ENCODE measurements at places on chromosomes 12 and 14.

GRCh38 chr12:43848786-43849185 is 12.9 kb downstream of the TMEM117 start:
- DNase-seq, result no peak

GRCh38 chr12:20370014-20370386 is 1.7 kb downstream of the PDE3A start:
- no peak for DNase-seq

DNA sequence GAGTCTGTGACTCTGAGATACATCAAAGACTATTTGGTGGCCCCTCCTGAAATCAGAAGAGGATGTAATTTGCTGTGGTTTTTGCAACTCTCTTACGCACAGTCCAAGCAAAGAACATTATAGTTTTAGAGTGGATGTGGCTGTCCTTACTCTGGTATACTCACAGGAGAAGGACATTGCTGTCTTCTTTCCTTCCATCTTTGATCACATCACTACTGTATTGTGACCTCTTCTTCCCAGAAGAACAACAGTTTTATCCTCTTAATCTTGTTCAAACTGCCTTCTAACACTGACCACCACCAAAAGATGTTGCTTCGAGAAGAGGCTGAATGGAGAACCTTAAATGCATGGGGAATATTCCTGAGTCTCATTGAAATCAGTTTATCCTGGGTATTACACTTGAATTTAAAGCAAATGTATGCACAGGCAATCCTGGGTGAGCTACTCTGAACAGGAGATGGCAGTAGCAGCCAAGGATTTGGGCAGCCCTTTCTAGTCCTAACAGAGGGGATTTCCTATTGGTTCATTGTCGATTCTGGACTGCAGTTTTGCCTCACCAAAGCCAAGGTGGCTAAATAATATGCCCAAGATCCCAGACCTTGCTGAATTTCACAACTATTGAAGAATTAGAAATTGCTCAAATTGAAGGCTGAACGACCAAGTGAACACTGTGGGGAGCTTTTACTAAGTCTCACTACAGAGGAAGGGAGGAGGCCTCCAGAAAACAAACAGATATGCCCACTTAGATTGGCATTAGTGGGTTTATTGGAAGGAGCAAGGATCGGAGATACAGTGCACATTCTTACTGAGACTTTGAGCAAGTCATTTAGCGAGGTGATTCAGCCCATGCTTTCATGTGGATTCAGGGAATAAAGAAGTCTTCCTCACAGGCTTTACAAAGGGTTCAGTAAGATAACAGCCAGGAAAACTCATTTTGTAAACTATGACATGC is 282.8 kb downstream of the PAWR start:
- DNase-seq, result no peak

DNA sequence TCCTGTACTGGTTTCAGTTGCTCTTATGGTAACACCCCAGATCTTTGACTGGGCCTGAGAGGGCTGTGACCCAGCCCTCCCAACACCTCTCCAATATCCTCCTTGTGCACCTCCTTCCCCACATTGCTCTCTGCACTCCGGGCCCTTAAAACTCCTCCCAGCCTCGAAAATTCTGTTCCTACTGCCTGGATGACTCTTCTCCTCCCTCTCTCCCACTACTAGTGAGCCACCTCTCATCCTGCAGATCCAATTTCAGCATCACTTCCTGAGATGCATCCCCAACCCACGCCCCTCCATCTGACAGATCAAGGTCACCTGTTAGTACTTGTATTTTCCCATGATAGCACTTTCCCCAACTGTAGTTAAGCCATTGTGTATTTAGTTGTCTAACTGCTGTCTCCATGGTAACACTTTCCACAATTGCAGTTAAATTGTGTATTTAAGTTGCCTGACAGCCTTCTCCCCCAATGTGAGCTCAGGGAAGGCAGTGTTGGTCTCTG is 11.5 kb upstream of the NT5DC3 start:
- DNase-seq, result no peak

DNA sequence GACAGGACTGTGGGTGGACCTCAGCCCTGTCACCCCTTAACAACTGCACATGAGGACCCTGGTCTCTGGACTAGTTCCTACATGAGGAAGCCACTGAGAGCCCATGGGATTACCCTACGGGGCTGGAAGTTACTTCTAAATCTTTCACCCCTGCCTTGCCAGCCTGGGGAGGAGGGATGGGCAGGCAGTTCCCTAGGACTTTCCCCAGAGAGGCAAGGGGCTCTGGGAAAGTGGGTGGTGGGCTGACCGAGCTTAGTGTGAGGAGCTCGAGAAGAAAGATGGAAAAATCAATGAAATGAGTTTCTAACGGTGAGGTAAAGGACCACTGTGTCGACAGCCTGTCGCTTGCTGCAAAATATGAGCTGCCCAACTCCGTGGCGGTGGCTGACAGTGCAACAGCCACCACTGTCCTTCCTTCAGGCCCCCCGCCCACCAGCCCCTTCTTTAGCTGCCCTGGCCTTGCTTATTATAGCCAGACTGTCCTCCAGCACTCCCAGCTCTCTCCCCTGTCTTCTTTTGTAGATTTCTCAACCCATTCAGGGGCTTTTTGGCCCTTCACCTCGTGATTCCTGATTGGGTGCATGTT is 5.0 kb downstream of the ZFHX2 start:
- DNase-seq, result no peak

DNA sequence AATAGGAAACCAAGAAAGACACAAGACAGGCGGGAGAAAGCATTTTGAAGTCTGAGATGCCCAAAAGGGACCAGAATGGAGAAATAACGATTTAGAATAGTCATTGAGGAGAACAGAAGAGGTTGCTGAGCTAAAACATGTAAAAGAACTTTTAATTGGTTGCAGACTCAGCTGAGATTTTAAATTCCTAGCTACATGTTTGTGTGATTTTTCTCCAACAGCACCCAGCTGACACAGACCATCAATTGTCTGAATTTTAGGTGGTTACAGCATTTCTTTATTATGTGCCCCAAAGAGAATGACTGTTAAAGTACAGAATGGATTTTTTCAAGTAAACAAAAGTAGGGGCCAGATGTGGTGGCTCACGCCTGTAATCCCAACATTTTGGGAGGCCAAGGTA is 50.3 kb downstream of the BAZ1A start:
- DNase-seq, result no peak

GRCh38 chr12:71763677-71764379 is 9.2 kb downstream of the RAB21 start:
- no peak for DNase-seq

DNA sequence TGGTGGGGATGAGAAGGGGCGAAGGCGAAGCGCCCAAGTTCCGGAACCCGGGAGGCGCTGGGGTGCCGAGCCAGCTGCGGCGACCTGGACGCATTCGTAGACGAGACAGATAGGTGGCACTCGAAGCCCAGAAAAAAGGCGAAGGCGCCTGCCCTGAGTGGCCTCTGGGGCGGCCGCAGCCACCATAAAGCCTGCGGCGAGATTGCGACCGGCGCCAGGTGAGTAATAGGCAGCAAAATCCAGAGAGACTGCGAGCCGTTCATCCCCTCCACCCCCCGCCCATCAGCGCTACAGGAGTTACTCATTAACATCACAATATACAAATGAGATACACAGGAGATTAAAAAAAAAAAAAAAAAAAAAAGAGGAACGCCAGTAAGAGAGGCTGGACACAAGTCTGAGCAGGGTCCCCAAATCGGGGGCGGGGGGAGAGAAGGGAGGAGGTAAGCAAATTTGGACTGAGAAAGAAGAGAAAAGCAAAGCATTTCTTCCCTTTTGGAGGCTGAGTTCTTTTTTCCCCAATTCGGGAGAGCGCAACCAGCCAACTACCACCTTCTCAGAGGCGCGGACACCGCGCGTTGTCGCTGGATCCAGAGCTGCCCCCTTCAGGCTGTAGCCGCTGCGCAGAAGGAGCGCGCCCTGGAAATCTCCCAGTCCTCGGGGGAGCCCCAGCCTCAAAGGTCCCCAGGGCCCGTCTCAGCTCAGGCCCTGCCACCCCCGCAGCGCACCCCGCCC is 15.7 kb downstream of the TBX3 start:
- DNase-seq, result no peak

DNA sequence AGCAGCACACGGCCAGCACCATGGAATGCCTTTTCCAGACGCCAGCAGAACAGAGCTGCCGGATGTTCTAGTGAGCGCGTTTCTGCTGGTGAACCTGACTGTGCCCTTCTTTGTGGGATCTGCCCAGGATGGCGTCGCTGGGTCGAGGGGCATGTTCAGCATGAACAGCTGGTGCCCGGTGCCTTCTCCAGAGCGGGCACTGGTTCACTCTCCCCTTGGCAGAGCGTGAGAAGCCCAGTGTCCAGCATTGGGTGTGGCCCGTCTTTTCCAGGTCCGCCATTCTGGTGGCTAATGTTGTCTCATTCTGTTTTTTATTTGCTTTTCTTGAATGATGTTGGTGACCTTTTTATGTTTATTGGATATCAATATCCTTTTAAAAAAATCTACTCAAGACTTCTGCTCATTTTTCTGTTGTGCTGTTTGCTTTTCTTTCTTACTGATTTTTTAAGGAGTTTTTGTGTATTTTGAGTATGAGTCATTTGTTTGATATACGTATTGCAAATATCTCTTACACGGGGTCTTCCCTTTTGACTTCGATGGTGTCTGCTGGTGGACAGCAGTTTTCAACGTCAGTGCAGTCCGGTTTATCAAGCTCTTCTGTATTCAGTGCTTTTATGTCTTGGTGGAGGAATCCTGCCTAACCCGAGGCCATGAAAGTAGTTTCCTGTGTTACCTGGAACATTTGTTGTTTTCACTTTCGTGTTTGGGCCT is 74.3 kb downstream of the ADGRD1 start:
- no peak for DNase-seq

DNA sequence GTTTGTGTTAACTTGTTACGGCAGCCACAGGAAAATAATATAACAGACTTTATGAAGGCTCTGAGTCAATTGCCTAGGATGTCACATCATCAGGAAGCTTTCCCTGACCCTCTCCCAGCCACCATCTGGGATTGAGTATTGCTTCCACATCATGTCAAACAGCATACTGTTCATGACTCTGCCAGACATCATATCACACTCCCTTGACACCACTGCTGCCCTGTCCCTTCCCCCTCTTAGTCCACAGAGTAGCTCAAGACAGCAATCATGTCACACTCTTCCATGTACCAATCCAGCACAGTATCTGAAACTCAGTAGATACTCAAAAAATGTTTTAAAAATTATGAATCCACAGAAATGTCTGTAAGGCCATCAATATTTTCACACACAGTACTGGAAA is 168.0 kb downstream of the PIK3C2G start:
- DNase-seq, result no peak

DNA sequence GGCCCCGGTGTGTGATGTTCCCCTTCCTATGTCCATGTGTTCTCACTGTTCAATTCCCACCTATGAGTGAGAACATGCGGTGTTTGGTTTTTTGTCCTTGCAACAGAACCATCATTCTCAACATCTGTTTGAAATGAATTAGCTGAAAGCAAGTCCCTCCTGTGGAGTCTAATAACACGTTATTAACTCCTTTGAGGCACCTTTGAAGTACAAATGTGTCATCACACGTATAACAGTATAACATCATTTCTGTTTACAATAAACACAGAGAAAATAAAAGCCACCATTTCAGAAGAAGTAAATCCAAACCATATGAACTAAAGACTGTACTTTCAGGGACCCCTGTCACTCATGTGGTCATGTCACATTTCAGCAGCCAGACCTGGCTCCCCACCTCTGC is 198.5 kb downstream of the STXBP6 start:
- DNase-seq, result no peak

GRCh38 chr12:115341442-115341841 is 657.5 kb upstream of the TBX3 start:
- DNase-seq, result no peak

- no peak for DNase-seq
Measured at GRCh38 chr14:22854963-22855724, 16.4 kb upstream of the LRP10 start.

DNA sequence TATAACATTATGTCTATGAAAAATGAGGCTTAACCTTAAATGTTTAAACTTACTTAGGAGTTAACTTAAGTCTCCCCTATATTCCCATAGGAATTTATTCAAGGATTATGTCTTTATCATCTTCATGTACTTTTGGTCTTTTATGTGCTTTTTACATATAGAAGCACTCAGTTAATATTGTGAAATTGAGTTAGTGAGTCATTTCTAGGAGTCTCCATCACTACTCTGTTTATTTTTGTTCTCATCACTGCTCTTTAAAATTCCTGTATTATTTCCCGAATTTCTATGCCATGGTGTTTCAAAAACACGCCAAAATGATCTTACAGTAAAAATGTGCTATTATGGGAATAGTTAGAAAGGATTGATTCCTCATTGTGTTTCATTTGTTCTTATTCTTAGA is 31.6 kb downstream of the TBC1D15 start:
- no peak for DNase-seq

GRCh38 chr12:101876861-101877805 is at the start of gene DRAM1:
TSS of gene DRAM1 (plus strand) at chr12:101877580. CDS start at chr12:101877790, 210 bp downstream.
- DNase-seq, result peak; percentile 70

DNA sequence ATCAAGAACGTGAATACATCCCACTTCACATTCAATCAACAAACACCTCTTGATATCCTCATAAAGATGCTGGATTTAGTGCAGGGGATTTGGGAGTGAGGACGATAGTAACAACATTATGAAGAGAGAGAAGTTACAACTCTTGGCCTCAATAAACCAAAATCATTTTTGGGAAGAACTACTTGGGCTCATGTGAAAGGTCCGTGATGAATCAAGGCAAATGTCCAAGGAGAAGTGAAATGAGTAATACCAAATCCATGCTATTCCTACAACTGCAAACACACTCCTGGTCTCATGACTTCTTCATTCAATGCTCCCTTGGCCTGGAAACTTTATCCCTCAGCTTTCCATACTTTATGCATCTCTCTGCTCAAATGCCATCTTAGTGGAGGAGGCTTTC is 162.0 kb upstream of the LMNTD1 start:
- DNase-seq, result no peak

- DNase-seq, result no peak
Measured at GRCh38 chr14:92328664-92329255, 5.8 kb downstream of the SLC24A4 start.

DNA sequence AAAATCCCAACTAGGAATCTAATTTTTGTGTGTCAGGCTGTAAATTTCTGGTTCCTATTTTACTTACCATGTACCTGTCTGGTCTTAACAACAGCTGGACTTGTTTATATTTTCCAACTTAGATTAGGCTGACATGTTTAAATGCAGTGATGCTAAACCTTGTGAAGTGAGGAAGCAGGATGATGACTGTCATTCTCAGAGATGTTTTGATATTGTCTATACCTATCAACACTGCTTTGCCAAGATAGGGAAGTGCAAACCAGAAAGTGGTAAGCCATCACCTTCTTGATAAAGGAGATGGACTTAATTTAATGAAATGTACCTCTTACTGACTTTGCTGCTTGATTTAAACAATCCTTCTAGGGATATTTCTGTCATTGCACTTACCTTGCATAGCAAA is 2.1 kb downstream of the BICD1 start:
- no peak for DNase-seq

- no peak for DNase-seq
Measured at GRCh38 chr14:64715628-64716412, 11.6 kb downstream of the PLEKHG3 start.

All from CD4-positive, alpha-beta T cell treated with Interleukin-6 at 100 ng/mL for 8 hours (primary cell).